ENCODE measurements at places on chromosomes 6 and 20. TPM values are rescaled to one million over a fixed set of nuclear protein-coding genes. Genes with fewer than 3 reads are reported as not detected.

- DNase-seq, result peak; percentile 85
These were observed 101.4 kb downstream of the ADGB start for GRCh38 chr6:146700078-146700686.

- no peak for DNase-seq
These were observed 135.4 kb upstream of the ECI2 start for GRCh38 chr6:4270776-4271175.

ENPP1 gene
- polyA plus RNA-seq, result 21.5 TPM

DNA sequence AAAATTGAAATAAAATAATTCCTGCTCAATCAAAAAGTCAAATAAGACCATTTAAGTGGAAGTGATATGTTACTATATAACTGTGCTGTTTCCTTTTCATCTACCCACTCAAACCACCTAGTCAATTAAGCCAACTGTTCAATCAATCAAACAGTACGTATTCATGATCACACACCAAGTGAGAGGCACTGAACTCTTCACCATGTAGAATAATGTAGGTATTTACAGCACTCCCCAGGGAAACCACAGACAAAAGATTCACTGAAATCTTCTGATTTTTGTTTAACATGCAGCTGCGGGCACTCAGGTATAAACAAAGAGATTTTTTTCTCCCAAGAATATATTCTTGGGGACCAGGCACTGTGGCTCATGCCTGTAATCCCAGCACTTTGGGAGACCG, 21.3 kb upstream of the OPRM1 start:
- DNase-seq, result no peak

GRCh38 chr6:143555582-143555981, 44.1 kb upstream of the FUCA2 start:
- DNase-seq, result no peak
